ENCODE measurements at places on chromosomes 7 and 10.

GRCh38 chr7:74612015-74612829 is 45.3 kb upstream of the GTF2I start:
- no peak for DNase-seq

GRCh38 chr10:107623292-107623691 is 458.8 kb upstream of the SORCS1 start:
- no peak for DNase-seq

DNA sequence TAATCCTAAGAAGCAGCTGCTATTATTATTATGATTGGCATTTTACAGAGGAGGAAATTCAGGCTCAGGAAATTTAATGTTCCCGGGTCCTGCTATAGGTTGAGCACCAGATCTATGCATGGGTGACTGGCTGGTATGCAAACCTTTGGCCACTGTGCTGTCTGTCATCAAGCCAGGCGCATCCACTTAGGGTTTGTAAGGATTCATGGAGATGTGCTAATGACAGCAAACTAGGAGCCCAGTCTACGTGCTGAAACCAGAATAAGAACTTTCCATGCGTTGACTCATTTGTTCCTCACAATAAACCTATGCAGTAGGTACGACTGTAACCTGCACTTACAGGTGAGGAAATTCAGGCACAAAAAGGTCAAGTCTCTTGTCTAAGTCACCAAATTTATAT is 64.5 kb upstream of the ZMIZ1 start:
- DNase-seq: no peak

- no peak for DNase-seq
Observed at GRCh38 chr7:77202481-77202976, 2.9 kb upstream of the FGL2 start.

DNA sequence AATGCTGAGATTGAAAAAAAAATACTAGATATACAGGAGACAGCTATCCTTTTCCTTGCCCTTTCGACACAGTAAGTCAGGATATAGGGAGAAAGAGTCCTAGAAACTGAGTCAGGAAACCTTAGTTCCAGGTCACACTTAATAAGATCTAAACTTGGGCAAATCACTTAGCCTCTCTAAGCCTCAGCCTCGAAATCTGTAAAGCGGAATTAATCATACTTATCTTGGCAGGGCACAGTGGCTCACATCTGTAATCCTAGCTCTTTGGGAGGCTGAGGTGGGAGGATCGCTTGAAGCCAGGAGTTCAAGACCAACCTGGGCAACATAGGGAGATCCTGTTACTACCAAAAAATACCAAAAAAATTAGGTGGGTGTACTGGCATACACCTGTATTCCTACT is 4.6 kb downstream of the GARIN1A start:
- DNase-seq: no peak

- no peak for DNase-seq
Observed at GRCh38 chr7:18087026-18087686, 59.5 kb upstream of the PRPS1L1 start.

- DNase-seq: peak; percentile 83
Observed at GRCh38 chr7:128732521-128733277, 6.5 kb upstream of the CALU start.

GRCh38 chr7:27943241-27943640 is 203.3 kb downstream of the TAX1BP1 start:
- DNase-seq: no peak

GRCh38 chr7:91941450-91941849 is 788 bp downstream of the AKAP9 start:
- peak; percentile 50 for DNase-seq

GRCh38 chr7:135620980-135621850 is 41.1 kb upstream of the STMP1 start:
- DNase-seq: peak; percentile 87

DNA sequence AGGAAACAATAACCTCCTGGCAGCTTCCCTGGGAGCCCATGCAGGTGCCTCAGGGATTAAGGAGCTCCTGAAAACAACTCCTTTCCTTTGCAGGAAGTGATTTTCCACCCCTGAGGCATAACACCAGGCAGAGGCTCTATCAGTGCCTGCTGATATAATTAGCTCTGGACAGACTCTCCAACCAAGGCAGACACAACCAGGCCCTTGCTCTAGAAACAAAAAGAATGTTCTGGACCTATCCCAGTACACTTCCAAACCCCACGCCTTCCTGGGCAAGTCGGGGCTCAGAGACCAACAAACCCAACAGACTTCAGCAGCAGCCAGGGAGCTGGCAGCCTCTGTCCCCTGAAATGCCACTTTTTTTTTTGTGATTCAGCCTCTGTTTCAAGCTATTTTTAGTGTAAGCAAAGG is 247.1 kb downstream of the KCNMA1 start:
- DNase-seq: peak; percentile 52

Data from umbilical cord (tissue), 2 donors.